ENCODE measurements at places on chromosomes 1 and 21.

DNA sequence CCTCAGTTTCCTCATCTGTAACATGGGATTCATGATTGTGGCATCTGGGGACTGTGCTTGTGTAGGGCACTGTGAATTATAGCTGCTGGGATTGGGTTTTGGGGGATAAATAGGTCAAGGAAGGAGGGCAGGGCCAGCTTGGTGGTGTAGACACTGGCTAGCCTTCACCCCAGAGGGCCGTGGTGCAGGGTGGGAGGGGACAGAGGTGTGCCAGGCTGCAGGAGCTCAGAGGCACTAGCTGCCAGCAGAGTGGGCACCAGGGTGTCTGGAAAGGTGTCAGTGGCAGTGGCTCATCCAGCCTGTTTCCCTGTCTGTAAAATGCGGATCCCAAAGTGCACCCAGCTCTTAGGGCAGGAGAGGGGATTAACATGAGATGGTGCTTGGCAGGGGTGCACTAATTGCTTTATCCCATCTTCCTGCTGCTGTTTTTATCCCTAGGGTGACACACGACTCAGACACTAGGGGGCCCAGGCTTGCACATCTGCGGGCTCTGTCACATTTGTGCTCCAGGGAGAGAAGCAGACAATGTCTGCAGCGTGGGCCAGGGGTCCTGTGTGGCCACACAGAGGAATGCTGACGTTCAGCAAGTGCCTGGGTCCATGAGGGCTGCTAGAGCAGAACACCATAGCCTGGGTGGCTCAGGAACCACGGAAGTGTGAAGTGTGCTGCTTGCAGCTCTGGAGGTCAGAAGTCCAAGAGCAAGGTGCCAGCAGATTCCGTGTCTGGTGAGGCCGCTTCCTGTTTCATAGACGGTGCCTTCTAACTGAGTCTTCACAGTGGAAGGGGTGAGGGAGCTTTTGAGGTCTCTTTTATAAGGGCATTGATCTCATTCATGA, 19.3 kb downstream of the OBSCN start:
- no peak for DNase-seq

DNA sequence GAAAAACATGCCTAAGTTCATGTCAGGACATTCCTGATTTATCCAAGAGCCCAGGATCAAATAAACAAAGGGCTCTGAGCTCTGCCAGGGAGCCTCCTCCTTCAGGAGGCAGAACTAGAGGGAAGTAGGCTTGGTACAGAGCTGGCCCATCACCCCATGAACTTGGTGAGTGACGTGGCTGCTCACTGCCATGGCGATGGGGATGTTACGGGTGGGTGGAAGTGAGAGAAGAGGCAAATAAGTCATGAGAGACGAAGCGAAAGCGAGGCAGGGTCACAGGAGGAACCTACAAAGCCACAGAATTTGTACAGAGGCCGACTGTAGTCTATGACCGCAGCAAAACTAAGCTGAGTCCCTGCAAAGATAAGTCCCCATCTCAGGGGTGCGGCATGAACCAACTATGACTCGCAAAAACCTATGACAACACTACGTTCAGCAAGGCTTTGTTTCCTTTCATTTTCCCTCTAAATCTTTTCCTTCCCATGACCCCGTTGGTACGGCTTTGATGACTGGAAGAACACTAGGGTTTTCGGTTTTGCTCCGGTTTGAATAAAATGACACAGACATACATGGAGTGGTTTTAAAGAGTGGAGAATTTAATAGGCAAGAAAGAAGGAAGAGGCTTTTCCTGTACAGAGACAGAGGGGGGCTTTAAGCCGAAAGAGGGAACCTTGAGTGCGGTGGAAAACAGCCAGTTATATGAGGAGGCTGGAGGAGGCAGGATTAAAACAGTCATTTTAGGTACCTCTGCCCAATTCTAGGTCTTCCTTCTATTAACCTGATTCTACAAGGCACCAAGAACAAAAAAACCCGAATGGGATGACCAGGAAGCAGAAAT, 74.1 kb downstream of the CD46 start:
- DNase-seq = no peak

GRCh38 chr1:205592443-205593003, 39.3 kb downstream of the ELK4 start:
- DNase-seq = no peak

DNA sequence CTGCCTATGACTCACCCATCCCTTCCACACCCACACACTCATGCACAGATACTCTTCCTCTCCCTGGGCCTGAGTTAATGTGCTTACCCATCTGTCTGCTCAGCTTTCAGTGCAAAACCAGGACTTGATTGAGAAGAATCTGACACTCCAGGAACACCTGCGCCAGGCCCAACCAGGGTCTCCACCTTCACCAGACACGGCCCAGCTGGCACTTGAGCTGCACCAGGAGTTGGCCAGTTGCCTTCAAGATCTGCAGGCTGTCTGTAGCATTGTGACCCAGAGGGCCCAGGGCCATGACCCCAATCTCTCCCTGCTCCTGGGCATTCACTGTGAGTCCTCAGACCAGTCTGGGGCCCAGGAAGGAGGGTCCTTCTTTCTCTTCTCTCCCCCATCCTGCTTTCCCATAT, 3.5 kb upstream of the SH3BGRL3 start:
- no peak for DNase-seq

GRCh38 chr1:3314491-3315381, 139.7 kb upstream of the ARHGEF16 start:
- DNase-seq = no peak

DNA sequence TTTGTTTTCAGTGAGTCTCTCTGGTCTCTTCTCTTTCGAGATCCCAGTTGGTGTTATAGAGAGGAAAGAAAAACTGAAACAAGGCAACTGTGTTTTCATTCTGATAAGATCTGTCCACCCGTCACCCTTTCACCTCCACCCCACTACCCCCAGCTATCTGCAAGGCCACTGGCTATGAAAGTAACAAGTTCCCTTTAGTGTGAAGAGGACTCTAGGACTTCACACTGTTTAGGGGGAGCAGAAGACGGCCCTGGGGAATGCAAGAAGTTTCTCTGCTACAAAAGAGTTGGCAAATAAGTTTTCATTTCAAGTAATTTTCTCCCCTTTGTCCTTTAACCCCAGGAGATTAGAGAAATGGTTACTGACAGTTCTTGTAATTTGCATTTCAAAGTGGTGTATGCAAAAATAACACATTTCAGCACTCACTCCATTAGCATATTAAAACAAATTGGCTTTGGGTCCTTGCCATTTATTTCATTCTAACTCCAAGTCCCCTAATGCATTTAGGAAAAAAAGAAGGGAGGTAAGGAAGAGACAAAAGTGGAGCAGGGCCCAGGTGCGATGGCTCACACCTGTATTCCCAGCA, 79.6 kb upstream of the PPM1J start:
- no peak for DNase-seq

DNA sequence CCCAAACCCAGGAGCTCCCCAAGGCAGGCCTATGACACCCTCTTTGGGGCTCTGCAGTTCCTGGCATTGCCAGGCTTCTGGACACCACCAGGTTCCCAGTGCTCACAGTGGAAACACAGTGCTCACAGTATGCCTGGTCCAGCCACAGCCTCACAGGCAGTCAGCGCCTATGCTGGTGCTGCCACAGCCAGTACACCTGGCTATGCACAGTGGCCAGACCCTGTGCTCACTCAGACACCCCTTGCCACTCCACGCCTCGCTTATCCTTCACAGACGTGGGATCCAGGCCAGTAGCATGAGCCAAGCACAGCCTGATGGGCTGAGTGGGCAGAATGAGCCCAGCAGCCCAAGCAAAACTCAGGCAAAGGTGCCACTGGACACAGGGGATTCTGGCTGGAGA, 579.2 kb upstream of the ADGRL2 start:
- DNase-seq = no peak

DNA sequence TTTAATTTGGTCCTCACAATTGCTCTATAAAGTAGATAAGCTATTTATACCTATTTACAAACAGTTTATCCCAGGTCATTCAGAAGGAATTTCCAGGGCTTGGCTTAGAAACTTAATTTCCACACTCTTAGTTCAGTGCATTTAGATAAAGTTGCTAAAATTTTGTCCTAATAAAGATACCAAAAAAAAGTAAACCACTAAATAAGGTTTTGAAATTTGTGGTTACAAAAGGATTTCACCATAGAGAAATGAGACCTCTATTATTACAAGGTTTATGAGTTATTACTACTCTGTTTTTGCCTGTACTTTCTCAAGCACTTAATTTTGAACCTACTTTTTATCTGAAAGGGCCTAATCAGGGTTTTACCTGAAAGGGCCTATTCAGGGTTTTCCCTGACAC, 22.4 kb downstream of the PTPN22 start:
- DNase-seq = no peak

- DNase-seq = no peak
These were observed 1.2 kb downstream of the HSPG2 start for GRCh38 chr1:21935891-21936365.

- DNase-seq = no peak
These were observed 16.7 kb upstream of the ZNF644 start for GRCh38 chr1:91038582-91038981.

- no peak for DNase-seq
These were observed 13.1 kb upstream of the LPGAT1 start for GRCh38 chr1:211843507-211844298.

DNA sequence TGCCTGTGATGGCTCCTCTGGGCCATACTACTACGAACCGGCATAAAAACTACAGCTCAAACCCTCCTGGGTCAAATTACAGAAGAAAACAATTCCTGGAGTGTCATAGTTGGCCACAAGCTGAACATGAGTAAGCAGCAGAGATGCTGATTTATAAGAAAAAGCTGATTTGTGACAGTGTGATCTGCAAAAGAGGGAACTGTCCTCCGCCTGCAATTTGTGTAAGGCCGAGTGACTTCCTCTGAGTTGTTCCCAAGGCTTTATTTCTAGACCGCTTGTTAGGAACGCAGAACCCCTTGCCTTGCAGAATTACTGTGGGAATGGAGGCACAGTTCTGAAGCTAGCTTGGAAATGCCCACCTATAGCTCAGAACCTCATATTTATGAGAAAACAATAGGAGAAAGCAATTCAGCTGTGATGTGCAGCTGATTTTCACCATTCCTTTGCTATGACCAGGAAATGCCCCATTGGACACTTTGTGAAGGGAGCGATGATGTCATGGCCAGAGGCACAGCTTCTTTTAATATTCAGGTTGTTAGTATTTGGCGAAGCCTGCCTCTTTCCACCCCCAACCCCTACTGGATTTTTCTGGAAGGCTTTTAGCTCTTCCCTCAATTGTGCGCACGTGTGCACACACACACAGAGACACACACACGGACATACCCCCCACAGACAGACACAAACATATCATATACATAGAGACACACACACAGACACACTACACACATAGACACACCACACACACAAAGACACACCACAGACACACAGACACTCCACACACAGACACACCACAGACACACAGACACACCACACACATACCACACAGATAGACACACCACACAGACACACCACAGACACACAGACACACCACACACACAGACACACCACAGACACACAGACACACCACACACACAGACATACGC, 47.6 kb downstream of the IER5 start:
- no peak for DNase-seq

DNA sequence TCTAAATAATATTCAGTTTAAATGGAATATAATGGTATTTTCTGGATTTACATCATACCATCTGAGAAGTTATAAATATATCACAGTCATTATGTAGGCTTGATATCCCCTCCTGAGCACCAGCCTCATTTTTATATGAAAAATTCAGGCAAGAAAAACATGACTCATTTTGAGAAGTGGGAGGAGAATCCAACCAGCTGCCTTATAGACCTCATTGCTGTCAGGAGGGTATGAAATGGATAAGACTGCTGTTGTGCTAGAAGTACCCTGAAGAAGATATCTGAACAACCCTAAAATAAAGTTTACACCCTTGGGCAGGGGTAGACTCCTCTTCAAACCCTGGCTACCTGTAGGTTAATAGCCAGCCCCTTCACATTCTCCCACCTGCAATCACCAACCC, 8.8 kb downstream of the GIPC2 start:
- DNase-seq = no peak

DNA sequence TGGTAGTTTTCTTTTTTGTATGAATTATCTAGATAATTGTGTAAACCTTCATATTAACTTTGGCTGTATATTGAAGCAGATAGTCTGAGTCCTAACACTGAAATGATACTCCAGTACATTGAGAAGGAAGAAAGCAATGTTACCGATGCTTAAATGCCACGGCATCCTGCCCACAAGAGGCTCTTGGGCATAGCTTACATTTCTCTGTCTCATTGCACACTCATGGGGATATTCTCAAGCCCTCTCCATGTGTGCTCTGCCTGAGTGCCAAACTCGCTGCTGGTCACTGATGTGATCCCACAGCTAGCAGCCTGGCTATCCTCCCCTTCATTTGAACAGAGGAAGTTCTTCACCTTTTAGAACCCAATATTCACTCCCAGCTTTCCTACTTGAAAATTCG, 179.4 kb downstream of the TGFB2 start:
- no peak for DNase-seq

- no peak for DNase-seq
These were observed 24.7 kb upstream of the ARHGEF16 start for GRCh38 chr1:3429766-3430165.

GRCh38 chr1:61852670-61853015, 110.4 kb downstream of the PATJ start:
- DNase-seq = no peak

GRCh38 chr1:24714859-24715520, 30.3 kb upstream of the CLIC4 start:
- DNase-seq = no peak

DNA sequence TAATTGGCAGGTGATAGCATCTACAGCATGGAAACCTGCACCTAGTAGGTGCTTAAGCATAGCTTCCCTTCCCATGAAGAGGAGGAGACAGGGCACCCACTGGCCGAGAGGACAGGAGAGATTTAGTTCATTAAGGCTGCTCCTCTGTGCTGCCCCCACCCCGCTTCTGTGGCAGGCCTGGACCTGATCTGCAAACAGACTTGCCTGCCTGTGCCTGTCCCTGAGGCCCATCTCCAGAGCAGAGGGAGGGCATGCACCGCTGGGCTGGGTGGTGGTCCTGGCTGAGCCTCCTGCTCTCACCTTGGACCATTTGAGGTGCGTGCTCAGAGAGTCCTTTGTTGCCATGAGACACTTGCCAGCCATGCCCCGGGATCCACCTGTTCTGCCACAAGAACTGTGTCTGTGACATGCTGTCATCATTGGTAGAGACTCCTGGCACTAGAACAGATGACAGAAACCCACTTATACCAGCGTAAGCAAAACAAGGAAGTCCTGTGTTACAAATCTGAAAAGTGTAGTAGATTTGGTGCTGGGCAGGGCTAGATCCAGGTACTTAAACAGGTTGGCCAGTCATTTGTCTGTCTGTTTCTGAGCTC, 55.6 kb downstream of the PTPRF start:
- DNase-seq = peak; percentile 47

- no peak for DNase-seq
These were observed 60.1 kb upstream of the LAMC2 start for GRCh38 chr1:183126000-183126366.

GRCh38 chr1:184390889-184391288, 4.1 kb downstream of the C1orf21 start:
- no peak for DNase-seq

- no peak for DNase-seq
These were observed 96.8 kb downstream of the TENT5C start for GRCh38 chr1:117702654-117703053.

GRCh38 chr1:15843826-15844572, 3.5 kb upstream of the SPEN start:
- peak; percentile 39 for DNase-seq

- DNase-seq = no peak
These were observed 120.2 kb downstream of the ACTL8 start for GRCh38 chr1:17875171-17875881.
